ENCODE measurements at places on chromosomes 3 and 15. TPM values are rescaled to one million over a fixed set of nuclear protein-coding genes. Genes with fewer than 3 reads are reported as not detected.

Gene SPTSSB
- 1.0 TPM for total RNA-seq

Gene CELF6
- total RNA-seq: 1.8 TPM

Gene PAK6
- total RNA-seq: 0.56 TPM

Gene CP
- 2.8 TPM for total RNA-seq

Gene ROPN1
- 0.05 TPM for total RNA-seq

Gene OR5K2
- not detected for total RNA-seq

Gene ATP13A4
- 2.2 TPM for total RNA-seq

Gene IL17RE
- 1.7 TPM for total RNA-seq

Gene MEX3B
- 23.8 TPM for total RNA-seq

Gene SAXO2
- total RNA-seq: 1.3 TPM

Gene WWTR1
- 59.7 TPM for total RNA-seq

Gene SLC25A36
- 102 TPM for total RNA-seq

Gene GBE1
- total RNA-seq: 20.1 TPM

Gene NKTR
- 83.1 TPM for total RNA-seq

Gene RNU5B-1
- under 0.01 TPM for total RNA-seq

Gene ZNF80
- total RNA-seq: 0.22 TPM

Gene FGF12
- total RNA-seq: 41.2 TPM

Gene TNNC1
- total RNA-seq: 0.54 TPM

Gene EFHB
- total RNA-seq: 2.0 TPM

Gene KLHL40
- not detected for total RNA-seq

Gene BHLHE40
- 51.7 TPM for total RNA-seq

Gene SMCO1
- 0.10 TPM for total RNA-seq

Gene PLSCR2
- not detected for total RNA-seq

Gene MINAR1
- 8.2 TPM for total RNA-seq

Gene CLEC3B
- total RNA-seq: not detected

Gene ZNF619
- 3.8 TPM for total RNA-seq
